Endothelial cell of umbilical vein (primary cell): ENCODE measurements at places on chromosomes 3 and 15. TPM values are rescaled to one million over a fixed set of nuclear protein-coding genes. Genes with fewer than 3 reads are reported as not detected.

GRCh38 chr3:102105193-102105592 lies 255.9 kb downstream of the NFKBIZ start:
- no peak overlapping the region for H3K27ac ChIP-seq
- no peaks in the 10 kb centered on the region for H3K27me3 ChIP-seq
- H3K4me1 ChIP-seq, result peaks cover 8% of the 10 kb centered on the region

DNA sequence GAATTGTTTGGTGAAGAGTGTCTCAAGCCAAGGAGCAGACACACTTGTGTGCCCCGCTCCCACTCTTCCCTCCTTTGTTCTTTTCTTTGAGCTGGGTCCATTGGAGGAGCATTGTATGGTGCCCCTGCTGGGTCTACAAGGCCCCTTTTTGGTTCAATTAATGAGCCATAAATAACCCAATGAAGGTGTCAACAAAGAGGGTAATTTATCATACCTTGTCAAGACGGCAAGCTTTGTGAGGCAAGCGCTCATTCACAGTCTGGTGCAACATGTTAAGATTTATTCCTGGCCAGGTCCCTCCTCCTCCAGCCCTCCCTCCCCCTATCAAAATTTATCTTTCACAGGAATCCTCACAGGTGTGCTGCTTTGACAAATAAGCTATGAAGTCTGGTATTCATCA lies 300.1 kb downstream of the RORA start:
- H3K27ac ChIP-seq, result no peak overlapping the region
- no peaks in the 10 kb centered on the region for H3K4me1 ChIP-seq
- no peaks in the 10 kb centered on the region for H3K27me3 ChIP-seq
- H3K4me3 ChIP-seq, result no peak overlapping the region

DNA sequence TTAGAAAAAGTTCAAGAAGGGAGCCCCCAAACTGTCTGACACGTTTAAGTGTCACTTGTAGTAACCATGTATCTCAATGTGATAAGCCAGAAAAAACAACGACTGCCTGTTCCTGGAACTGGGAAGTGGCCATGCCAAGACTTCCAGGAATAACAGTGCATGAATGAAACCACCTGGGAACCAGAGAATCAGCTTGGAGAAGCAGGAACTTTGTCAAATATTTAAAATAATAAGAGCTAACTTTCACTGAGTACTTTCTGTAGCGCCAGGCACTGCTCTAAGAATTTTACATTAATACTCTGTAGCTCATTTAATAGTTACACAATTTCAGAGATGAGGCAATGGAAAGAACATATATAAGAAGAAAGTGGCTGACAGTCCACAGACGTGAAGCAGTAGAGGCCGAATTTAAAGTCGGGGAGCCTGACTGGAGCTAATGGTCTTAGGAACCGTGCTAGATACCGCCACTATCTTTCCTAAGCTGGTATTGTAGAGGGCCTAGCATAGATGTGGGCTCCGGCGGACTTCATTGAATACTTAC lies 876 bp downstream of the PLSCR1 start:
- peak overlapping the region; percentile 78 for H3K27ac ChIP-seq
- H3K4me3 ChIP-seq, result peak overlapping the region; percentile 66
- no peaks in the 10 kb centered on the region for H3K36me3 ChIP-seq

DNA sequence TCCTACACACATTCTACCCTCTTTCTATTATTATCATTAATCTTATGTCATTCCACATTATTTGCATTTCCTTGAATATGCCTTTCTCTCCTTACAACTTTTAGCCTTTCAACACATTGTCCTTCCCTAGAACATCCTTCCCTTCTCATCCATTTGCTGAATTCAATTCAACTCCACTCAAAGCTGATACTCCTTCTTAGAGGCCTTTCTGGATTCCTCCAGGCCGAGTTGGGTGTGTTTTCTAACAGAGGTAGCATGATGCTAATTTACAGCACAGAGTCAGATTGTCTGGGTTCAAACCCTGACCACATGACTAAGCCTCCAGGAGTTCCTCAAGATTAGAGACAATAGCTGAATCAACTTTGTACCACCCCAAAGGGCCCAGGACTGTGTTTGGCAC lies 63.4 kb upstream of the IL12A start:
- no peak overlapping the region for H3K27ac ChIP-seq
- no peak overlapping the region for H3K4me3 ChIP-seq

DNA sequence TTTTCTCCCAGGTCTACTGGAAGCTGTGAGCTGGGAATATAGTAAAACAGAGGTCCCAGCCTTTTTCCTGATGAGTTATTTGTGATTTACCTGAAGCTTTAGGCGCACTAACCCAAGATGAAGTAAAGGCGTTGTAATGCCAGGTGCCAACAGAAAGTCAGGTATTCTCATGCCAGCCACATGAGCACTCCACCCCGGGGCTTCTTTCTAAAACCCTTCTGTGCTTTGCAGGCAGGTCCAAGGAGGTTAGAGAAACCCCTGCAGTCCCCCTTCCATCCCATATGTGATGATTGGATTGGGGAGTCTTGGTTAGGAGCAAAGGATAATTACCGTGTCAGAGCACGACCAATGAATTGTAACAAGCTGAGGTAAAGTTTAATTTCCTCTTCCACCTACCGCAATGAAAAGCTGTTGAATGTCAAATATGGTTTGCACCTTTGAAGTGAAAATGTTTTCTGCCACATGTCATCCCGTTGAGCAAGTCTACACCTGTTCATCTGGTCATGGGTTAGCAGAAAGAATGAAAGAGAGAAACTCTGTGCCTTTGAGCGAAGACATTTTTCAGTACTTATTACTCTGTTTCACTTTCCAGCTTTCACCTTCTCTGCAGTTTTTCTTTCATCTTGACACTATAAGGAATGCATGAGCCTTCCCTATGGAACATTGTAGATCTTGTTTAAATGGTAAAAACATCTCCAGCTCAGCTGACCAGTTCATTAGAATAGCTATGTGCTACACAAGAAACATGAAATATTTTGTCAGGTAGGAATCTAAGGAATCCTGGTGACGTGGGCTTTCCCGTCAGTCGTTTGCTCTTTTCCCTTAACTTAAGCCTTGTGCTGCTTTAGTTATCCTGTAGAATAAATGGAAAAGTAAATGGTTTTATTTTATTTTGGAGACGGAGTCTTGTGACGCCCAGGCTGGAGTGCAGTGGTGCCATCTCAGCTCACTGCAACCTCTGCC lies 204.6 kb upstream of the IL12A start:
- no peak overlapping the region for H3K4me3 ChIP-seq
- no peak for DNase-seq
- no peaks in the 10 kb centered on the region for H3K36me3 ChIP-seq
- no peak overlapping the region for H3K27ac ChIP-seq
- peaks cover 40% of the 10 kb centered on the region for H3K4me1 ChIP-seq
- H3K27me3 ChIP-seq, result no peaks in the 10 kb centered on the region

DNA sequence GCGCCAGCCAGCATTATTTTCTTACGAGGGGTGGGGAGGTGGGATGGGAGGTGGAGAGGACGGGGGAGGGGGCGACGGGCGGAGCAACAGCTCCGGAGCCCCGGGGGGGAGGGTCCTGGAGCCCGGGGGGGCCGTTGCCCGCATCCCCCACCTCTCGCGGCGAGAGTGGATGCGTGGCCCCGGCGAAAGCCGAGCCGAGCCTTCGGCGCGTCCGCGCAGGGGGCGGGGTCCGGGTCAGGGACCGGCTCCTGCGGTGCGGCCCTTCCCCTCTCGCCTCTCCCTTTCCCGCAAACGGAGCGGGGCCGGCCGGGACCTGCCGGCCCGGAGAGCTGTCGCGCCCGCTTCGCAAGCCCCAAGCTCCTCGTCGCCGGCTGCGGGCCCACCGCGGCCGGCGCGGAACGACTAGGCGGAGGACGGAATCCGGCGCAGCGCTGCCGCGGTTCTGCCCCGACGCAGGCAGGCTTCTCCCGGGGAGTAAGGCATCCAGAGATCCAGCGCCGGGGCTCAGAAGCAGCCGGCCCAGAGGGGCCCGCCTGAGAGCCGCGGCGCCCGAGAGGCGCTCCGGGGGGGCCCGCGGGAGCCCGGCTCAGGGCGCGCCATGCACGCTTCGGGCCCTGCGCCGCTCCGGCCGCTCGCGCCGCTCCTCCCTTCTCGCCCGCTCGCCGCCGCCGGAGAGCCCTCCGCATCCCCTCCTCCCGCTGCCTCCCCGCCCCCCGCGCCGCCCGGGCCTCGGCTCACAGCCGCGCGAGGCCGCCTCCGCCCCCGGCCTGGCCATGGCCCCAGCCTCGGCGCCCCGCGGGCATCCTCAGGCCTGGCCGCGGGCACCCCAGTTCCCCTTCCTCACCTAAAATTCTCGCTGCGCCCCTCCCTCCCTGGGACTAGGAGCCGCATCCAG lies 459 bp upstream of the ADCY5 start:
- peak; percentile 4 for DNase-seq
- H3K4me1 ChIP-seq, result no peaks in the 10 kb centered on the region

GRCh38 chr3:73538486-73538885 lies 86.3 kb downstream of the PDZRN3 start:
- H3K27me3 ChIP-seq, result no peaks in the 10 kb centered on the region
- no peak overlapping the region for H3K4me3 ChIP-seq
- no peaks in the 10 kb centered on the region for H3K4me1 ChIP-seq
- no peaks in the 10 kb centered on the region for H3K36me3 ChIP-seq
- DNase-seq, result no peak
- no peak overlapping the region for H3K27ac ChIP-seq

DNA sequence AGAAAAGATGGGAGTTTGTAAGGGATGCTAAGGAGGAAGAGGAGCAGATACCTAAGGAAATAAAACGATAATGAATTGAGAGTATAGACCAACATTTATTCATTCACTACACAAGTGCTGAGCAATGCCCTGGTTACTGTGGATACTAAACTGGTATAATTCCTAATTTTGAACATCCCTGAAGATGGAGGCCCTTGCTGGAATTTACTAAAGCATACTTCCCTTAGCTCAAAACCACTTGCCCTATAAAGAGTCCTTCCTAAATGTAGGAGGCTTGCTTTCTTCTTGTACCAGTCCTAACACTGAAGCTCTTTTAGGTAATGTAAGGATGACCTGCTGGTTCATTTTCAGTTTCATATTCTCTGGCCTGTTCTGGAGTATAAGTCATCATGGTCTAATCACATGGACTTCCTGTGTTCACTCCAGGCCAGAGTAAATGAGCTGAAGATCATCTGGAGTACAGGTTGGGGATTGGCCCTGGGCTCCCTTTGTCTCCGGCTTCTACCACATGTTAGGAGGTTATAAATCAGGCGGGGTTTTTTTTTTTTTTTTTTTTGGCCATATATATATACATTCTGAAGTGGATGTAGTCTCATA lies 40.1 kb upstream of the MTMR10 start:
- peak overlapping the region; percentile 78 for H3K27ac ChIP-seq
- H3K27me3 ChIP-seq, result no peaks in the 10 kb centered on the region

DNA sequence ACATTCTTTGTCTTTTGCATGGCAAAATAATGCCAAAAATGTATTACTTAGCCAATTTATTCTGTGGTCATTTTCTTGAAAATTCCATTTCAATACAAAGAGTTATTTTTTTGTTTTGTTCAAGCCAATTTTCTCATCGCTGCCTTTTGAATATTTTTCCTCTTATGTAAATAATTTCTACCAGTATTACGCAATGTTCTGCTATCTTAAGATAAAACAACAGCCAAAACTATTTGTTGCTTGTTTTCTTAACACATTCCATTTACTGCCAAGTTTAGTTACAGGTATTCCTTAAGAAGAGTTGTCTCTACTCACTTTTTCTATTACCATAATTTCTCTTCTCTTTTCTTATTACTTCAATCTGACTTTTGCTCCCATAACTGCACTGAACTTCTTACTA lies 163.1 kb downstream of the ROBO1 start:
- peak; percentile 49 for DNase-seq
- no peaks in the 10 kb centered on the region for H3K36me3 ChIP-seq
- H3K4me1 ChIP-seq, result peaks cover 2% of the 10 kb centered on the region
- no peaks in the 10 kb centered on the region for H3K27me3 ChIP-seq

DNA sequence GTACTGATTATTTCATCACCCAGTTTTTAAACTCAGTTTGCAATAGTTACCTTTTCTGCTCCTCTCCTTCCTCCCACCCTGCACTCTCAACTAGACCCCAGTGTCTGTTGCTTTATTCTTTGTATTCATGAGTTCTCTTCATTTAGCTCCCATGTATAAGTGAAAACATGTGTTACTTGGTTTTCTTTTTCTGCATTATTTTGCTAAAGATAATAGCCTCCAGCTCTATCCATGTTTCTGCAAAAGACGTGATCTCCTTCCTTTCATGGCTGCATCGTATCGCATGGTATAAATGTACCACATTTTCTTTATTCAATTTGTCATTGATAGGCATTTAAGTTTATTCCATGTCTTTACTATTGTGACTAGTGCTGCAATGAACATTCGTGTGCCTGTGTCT lies 79.0 kb downstream of the NAALADL2 start:
- DNase-seq, result no peak
- no peaks in the 10 kb centered on the region for H3K27me3 ChIP-seq
- H3K27ac ChIP-seq, result no peak overlapping the region

DNA sequence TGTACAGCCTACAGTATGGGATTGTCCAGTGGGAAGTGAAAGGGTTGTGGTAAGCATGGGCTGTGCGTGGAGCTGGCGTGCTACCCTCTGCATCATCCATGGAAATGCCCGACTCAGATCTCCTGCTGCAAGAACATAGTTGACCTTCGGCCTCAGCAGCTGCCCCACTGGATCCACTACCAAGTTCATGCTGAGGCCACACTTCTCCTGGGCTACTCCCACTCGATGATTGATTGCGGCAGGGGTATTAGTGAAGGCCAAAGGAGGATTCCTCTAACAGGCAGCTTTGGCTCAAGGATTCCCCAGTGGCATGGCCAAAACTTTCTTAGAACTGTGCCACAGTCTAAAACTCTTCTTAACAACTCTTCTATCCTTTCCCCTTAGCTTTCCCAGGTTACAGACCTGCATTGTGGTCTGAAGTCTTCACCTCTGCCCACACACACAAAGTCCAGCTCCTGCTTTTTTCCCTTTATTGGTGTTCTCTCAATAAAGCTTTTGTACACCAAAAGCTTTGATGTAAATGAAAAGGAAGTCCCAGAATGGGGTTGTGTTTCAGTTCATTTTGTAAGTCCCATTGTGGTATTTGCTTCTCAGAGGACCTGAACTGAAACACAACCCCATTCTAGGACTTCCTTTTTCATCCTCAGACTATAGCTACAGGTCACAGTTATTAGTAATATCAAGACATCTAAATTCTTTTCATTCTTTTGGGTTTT lies 4.9 kb upstream of the TBC1D5 start:
- DNase-seq, result no peak
- H3K4me1 ChIP-seq, result peaks cover 9% of the 10 kb centered on the region
- no peaks in the 10 kb centered on the region for H3K27me3 ChIP-seq

DNA sequence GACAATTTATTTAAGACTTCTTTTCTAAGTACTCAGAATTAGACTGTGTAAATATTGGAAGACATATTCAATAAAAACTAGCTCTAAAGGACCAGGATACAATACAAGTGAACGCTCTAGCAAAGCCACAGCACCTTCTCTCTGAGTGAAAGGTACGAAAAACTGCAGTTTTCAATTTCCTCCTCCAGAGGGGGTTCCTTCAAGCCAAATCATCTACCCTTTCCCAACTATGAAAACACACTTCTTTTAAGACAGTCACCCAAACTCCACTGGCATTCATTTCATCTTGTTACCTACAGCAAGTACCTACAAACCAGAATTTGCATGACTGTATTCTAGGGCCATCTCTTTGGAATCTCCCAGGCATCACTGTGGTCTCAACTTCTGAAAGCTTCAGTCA lies 165.8 kb downstream of the ERC2 start:
- H3K27me3 ChIP-seq, result no peaks in the 10 kb centered on the region
- DNase-seq, result peak; percentile 11
- no peak overlapping the region for H3K4me3 ChIP-seq
- no peaks in the 10 kb centered on the region for H3K36me3 ChIP-seq

- H3K27ac ChIP-seq, result no peak overlapping the region
- H3K4me1 ChIP-seq, result no peaks in the 10 kb centered on the region
- H3K27me3 ChIP-seq, result no peaks in the 10 kb centered on the region
- no peaks in the 10 kb centered on the region for H3K36me3 ChIP-seq
Observed at GRCh38 chr3:38005076-38006020, 14.8 kb downstream of the VILL start.

Gene RGMA
- total RNA-seq, result 0.13 TPM in 1 of 2 replicates, not detected in the other

Gene BFSP2
- not detected in 2 replicates for total RNA-seq

Gene NAA50
- total RNA-seq, result 152 and 160 TPM in 2 replicates
